ENCODE measurements at places on chromosomes 5 and 9.

DNA sequence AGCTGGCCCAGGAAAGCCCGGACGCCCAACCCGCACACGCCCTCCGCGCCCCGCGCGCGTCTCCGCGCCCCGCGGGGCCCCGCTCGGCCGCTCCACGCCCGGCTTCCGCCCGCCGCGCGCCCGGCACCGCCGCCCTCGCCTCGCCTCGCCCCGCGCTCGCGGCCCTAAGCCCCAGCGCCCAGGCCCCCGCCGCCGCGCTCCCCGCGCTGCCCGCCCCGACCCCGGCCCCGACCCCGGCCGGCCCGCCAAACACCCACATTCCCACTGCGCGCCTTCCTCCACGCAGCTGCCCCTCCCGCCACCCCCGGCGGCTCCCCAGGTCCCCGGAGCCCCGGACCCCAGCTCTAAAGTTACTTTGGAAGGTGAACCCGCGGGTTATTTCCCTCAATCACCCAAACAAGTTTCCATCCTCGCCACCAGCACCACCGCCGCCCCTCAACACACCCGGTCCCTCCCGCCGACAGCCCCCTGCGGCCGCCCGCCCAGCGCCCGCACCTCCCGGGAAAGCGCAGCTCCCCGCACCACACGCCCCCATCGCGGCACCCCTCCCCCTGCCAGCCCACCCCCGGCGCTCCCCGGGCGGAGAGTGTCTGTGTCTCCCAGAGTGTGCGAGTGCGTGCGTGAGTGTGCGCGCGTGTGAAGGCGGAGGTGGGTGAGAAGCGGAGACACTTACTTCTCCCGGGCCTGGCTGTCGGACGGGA, 439 bp downstream of the SSBP2 start:
- peak; percentile 32 for DNase-seq

GRCh38 chr9:79735023-79735779, 163.4 kb downstream of the TLE4 start:
- no peak for DNase-seq

- no peak for DNase-seq
These were observed 25.6 kb upstream of the ZCCHC7 start for GRCh38 chr9:37094751-37095150.

DNA sequence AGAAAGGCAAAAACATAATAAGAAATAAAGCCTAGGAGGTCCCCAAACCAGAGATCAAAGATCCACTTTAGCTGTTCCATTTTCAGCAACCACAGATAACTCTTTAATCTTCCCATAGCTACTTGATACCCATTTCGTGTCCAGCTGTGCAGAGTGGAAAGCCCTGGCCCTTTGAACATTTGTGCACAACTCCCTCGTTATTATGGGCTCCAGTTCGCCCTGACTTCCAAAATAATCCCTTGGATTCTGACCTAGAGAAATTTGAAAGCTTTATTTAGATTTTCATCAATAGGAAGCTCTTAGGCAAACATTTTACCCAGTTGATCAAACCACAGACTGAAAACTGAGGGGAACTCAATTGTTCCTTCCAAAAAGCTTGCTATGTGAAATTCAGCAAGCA, 4.8 kb downstream of the MYOT start:
- no peak for DNase-seq

GRCh38 chr5:132761321-132762240, 14.4 kb downstream of the CCNI2 start:
- DNase-seq, result no peak

- no peak for DNase-seq
These were observed 33.0 kb upstream of the CTNNAL1 start for GRCh38 chr9:109046346-109046745.

- no peak for DNase-seq
These were observed 128.0 kb downstream of the KCTD16 start for GRCh38 chr5:144298658-144299057.

DNA sequence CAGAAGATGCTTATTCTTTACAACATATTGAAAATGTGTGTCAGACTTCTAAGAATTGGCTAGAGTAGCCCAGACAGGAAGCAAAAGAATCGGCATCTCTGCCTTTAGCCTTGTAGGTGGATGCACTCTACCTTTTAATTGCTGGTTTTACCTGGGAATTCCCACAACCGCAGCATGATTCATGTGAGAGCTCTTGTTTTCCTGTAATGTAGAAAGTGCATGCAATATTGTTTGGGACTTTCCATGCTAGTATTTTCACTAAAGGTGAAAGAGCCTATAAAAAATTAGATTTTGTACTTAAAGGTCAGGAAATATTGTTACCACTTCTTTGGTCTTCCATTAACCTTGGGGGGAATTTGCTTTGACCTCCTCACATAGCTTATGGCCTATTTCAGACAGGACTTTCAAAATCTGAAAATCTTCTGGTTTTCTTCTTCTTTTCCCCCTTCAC, 89.8 kb downstream of the NTRK2 start:
- DNase-seq, result peak; percentile 44

DNA sequence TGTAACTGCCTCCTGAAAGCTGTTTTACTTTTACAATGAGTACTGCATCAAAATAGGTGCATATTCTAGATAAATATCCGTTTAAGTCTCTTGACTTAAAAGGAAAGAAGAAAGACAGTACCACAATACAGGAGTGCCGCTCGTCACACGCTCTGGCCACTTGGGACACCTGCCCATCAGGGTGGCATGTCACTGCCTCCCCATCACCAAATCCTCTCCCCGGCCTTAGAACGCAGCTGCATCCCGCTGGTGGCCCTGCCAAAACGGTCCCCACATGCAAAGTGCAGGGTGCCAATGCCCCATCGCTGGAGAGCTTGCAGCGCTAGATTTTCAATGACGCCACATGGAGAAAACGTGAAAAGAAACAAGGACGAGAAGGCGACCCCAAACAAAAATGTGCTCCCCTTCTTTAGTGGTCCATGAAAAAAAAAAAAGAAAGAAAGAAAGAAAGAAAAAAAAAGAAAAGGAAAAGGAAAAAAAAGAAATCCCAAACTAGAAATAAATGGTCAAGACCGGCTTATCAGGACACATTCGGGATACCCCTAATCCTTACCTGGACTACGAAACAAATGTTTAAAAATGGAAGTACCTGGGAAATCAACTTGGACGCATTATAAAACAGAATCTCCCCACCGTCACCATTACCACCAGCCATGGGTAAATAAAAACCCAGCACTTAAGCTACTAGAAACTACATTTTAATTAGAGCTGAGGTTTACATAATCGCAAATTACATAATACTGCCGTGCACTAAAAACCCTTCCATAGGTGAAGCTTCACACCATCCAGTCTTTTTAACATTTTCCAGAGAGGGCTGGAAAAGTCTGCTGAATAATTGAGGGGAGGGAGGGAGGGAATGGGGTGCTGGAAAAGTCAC, 1.0 kb downstream of the ANKH start:
- DNase-seq, result peak; percentile 83

- no peak for DNase-seq
These were observed 103.9 kb downstream of the ST8SIA4 start for GRCh38 chr5:100799166-100799565.

All from CD4-positive, alpha-beta T cell treated with Interleukin-10 for 1 hour (primary cell).